ENCODE measurements at places on chromosomes 12 and 14. TPM values are rescaled to one million over a fixed set of nuclear protein-coding genes. Genes with fewer than 3 reads are reported as not detected.
A peak's percentile ranks its signal among the peaks of the same experiment; 100 is the strongest.

DNA sequence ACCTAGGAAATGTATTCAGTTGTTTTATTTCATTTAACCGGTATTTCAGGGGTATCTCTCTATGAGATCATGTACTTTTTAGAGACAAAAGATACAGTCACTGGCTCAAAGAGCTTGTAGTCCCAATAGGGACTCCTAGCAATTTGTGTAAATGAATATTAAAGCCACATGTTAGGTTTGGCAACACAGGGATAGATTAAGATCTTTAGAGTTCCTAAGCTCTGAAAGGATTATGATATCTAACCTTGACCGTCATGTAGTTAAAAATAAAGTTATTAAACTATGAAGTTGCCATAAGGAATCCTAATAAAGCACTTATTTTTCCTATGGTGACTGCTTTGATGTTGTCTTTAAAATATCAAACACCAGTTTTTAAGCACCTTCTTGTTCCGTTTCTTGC, 100.4 kb upstream of the FGD4 start:
- no peak for DNase-seq

- no peak for DNase-seq
These were observed 218.6 kb upstream of the SLC38A2 start for GRCh38 chr12:46590991-46591703.

DNA sequence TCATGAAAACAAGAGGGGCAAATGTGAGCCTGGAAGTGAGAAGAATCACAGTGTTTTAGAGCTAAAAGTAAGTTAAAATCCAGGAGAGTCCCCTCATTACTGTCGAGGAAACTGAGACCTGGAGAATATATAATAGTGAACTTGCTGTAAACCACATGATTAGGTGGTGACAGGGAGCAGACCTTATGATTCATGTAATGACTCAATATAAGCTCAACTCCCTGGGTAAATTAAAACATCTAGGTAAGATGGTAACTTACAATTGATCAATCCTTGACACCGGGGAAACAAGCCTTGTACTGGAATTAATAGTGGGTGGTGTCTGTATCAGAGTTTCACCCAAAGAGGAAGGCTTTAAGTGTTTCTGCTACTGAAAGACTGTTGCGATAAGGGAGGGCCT, 269.3 kb downstream of the SNAPC1 start:
- no peak for DNase-seq

GRCh38 chr12:100168562-100168961, 25.9 kb upstream of the BLTP3B start:
- no peak for DNase-seq

GRCh38 chr12:22332202-22332601, 2.3 kb downstream of the ST8SIA1 start:
- no peak for DNase-seq

- DNase-seq, result no peak
These were observed 13.0 kb upstream of the VPS37B start for GRCh38 chr12:122908915-122909314.

- DNase-seq, result peak; percentile 48
These were observed 231.4 kb downstream of the PCNX1 start for GRCh38 chr14:71138448-71139293.

The LRRC10 gene
- total RNA-seq, result not detected

The KCNK13 gene
- not detected for total RNA-seq
